ENCODE measurements at places on chromosomes 16 and 17. TPM values are rescaled to one million over a fixed set of nuclear protein-coding genes. Genes with fewer than 3 reads are reported as not detected.

DNA sequence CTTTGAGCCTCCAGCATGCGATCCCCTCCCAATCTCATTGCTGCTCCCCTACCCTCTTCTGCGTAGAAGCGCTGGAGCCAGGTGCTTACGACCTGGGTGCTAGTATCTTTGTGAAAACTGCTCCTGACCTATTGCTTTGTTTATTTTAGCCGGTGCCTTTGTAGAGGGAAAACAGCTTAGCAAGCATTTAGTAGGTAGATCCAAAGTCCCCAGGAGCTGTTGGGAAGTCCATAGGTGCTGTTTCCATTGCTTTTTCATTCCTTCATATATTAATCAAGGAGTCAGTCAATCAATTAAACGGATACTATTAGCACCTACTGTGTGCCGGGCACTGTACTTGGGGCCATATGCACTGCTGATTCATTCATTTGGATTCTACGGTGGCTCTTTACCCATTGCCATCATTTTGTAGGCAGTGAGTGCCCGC is 497.6 kb downstream of the WWOX start:
- no peak for DNase-seq

DNA sequence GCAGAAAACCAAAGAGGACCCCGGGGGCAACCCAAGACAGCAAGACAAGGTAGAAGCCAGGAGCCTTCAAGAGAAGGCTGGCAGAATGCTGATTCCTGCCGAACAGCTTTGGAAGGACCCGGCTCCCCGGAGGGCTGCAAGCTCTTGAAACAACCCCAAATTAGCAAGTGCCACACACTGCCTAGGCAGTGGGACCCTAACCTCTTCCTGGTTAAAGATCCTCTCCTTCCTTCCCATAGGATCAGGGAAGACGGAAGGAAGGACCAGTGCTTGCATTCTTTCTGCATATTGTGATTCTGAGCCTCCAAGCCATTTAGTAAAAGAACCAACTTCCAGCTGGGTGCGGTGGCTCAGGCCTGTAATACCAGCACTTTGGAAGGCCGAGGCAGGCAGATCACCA is 122.0 kb upstream of the AXIN2 start:
- no peak for DNase-seq

Gene MRM1
- 2.2 TPM for total RNA-seq

Gene VASN
- total RNA-seq, result 10.3 TPM

Gene RAMP2
- 0.28 TPM for total RNA-seq

Gene DPEP2
- total RNA-seq, result not detected

DNA sequence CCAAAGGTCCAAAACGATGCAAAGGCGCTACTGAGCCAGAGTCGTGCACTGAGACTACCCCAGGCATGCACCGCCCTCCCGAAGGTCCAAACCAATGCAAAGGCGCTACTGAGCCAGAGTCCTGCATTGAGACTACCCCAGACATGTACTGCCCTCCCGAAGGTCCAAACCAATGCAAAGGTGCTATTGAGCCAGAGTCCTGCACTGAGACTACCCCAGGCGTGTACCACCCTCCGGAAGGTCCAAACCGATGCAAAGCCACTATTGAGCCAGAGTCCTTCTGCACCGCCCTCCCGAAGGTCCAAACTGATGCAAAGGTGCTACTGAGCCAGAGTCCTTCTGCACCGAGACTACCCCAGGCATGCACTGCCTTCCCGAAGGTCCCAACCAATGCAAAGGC is 27.1 kb downstream of the SLC43A2 start:
- DNase-seq, result no peak

DNA sequence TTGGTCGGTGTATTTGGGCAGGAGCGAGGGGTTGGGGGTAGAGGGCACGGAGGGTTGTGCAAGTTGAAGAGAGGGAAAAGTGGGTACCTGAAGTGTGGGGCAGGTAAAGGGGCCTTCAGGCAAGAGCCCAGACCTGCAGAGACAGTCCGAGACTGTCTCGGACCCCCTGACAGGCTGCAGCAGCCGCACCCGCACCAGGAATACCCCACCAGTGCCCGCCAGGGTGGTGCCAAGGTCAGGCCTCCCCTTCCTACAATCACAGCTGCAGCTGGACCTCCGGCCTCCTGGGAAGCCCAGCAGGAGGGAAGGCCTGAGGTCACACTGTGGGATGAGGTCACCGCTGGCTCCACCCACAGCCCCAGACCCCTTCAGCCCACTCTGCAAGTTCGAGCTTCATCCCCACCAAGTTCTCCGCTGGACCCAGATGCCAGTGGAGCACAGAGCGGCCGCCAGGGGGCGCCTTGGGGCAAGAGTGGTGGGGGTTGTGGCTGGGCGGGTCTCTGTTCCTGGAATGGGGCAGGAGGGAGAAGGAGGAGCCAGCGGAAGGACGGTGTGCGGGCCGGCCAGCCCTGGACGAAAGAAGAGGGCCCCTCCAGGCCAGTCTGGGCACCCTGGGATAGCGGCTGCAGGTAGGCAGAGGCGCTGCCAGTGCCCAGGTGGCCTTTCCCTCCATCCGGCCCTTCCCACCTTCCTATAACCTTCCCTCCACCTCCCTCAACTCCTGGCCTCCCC is at the start of gene HSD3B7:
TSS of gene HSD3B7 (plus strand) at position 539 of the 732 bp plus-strand sequence. CDS start 452 bp downstream, outside the sequence.
- peak; percentile 68 for DNase-seq

Gene ZNF771
- total RNA-seq, result 5.8 TPM

Gene TBC1D3G
- total RNA-seq, result not detected

- no peak for DNase-seq
These were observed 253.3 kb downstream of the SLC39A11 start for GRCh38 chr17:72839131-72839725.

Gene MYH3
- 0.54 TPM for total RNA-seq

Data from IMR-90 (cell line).